ENCODE measurements at places on chromosomes 5 and 9.

DNA sequence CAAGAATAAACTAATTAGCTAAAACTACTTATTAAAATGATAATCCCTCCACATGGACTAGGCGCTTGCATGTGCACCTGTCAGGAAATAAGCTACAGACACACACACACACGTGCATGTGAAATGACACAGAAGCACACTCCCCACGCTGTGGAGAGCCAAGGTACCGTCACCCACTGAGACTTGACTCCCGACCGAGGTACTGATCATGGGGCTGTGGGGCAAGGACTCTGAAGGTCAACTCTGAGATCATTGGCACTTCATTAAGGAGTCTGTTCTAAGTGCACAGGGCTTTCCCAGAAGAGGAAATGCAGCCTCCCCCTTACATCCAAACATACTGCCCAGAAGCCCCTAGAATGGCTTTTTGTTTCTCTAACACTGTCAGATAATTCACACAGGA, 264.4 kb upstream of the WWC1 start:
- DNase-seq: no peak

DNA sequence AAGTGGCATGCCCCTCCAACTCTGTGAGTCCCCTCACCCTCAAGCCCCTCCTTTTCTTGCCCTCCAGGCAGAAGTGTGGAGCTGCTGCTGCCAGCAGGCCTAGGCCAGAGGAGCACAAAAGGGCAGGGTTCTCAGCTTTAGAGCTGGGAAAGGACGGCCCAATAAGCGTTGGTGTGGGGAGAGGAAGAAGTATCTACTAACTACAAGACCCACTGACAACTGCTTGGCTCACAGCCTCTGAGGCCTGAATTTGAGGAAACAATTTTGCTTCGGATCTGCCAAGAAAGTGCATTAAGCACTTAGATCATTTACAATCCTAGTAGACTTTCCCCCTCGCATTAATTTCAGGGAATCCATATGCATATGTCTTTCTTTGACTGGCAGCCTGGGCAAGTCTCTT, 179.4 kb downstream of the SNX18 start:
- DNase-seq: no peak

GRCh38 chr9:34522091-34522887, 501 bp downstream of the ENHO start:
- no peak for DNase-seq

- no peak for DNase-seq
Observed at GRCh38 chr9:1875921-1876448, 139.2 kb upstream of the SMARCA2 start.

DNA sequence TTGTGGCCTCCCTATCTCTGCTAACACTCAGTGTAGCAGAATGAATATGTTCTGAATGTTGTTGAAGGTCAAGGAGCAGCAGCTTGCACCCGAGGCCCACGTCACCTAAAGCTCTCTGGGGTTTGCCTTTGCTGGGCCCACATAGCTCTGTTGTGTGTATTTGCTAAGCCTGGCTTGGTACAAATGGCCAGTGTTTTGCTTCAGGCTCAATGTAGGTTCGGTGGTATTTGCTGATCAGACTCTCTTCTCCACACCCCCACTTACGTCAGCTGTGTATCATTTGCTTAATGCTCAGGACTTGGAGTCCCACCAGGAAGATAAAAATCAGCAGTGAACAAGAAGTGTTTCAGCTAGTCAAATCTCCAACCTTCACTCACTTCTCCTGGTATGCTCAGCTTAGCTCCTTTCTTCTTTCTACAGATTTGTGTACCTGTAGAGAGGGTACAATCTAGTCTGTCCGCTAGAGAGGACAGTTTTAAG, 4.8 kb upstream of the RFESD start:
- no peak for DNase-seq

DNA sequence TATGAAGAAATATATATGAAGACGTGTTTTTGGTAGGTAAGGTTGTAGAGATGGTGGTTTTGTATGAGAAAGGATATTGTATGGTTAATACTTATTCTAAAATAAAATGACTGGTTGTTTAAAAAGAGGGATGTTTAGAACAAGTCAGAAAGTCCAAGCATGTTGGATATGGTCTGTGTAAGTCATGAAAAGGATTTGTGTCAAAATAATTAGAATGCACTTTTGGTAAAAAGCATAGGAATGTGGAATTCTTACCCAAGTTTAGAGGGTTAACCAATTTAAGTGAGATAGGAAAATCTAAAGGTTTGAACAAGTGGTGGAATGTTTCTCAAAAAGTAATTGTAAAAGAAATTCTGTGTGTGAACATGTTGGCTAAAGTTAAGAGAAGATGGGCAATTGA, 1556.5 kb upstream of the C9orf72 start:
- no peak for DNase-seq

DNA sequence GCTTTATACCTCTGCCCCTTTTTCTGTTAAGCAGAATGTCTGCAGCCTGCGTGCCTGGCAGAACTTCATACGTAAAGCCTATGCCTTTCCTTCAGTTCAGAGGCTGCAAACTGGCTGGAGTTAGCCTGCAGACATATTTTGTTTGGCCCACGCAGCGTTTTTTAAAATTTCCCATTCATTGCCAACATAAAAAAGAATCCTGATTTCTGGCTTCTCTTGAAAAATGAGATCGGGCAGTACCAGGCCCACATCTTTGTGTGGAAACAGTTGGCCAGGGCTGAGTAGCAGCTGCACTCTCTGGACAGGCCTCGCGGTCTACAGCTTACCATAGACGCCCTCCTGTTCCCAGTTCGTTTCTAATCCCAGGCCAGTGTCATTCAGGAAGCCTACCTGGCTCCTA, 104.4 kb downstream of the SMARCA2 start:
- no peak for DNase-seq

DNA sequence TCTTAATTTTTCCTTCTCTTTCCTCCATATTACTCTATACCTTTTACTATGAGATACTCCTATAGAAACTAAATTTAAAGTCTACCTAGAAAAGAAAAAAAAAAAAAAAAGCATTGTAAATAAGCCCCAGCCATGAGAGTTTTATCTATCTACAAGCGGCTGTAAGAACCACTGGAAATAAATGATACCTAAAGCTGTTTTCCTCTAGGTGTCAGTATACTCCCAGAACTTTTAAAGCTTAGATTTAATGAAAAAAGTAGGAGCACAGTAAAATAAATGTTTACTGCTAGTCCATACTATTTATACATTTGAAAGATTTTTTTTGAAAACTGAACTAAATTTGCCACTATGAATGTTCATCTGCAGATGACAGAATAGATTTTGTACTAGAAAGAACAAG, 26.2 kb downstream of the TYRP1 start:
- DNase-seq: peak; percentile 45

DNA sequence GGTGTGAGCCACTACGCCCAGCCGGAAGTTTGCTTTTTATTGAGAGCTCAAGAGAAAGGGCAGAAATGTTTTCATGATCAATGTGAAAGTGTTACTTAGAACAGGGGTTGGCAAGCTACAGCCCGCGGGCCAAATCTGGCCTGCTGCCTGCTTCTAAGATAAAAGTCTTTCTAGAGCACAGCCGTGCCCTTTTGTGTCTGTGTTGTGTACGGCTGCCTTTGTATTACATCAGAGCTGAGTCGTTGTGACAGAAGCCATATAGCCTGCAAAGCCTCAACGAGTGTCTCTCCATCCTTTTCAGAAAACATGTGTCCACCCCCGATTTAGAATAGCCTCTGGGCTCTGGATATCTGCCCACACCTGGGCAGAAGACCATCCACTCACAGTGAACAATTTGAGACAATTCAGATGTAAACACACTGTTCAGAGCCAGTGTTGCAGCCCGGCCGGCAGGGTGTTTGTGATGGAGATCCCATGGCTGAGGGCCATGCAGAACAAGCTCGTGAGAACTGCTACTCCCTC, 28.8 kb downstream of the AK8 start:
- DNase-seq: no peak

GRCh38 chr9:108854641-108855528, 901 bp downstream of the ACTL7B start:
- DNase-seq: no peak

GRCh38 chr9:91724068-91724440, 226.0 kb downstream of the ROR2 start:
- no peak for DNase-seq

DNA sequence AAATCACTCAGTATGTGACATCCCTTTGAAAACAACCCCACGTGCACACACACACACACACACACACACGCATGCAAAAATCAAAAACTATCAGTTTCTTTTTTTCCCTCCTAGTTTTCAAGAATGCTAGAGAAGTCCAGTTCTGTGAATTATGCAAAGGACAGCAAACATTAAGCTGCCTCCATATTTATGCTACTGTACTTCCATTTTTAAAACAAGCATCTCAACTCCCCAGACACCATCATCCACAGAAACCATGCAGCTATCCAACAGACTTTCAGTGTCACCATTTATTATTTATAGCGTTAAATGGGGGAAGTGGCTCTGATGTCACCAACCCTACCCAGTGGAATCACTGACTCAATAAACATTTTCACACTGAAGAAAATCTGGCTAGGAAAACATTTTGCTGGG, 1.6 kb downstream of the FBXW11 start:
- no peak for DNase-seq

GRCh38 chr9:81552581-81552991, 136.8 kb downstream of the TLE1 start:
- no peak for DNase-seq

DNA sequence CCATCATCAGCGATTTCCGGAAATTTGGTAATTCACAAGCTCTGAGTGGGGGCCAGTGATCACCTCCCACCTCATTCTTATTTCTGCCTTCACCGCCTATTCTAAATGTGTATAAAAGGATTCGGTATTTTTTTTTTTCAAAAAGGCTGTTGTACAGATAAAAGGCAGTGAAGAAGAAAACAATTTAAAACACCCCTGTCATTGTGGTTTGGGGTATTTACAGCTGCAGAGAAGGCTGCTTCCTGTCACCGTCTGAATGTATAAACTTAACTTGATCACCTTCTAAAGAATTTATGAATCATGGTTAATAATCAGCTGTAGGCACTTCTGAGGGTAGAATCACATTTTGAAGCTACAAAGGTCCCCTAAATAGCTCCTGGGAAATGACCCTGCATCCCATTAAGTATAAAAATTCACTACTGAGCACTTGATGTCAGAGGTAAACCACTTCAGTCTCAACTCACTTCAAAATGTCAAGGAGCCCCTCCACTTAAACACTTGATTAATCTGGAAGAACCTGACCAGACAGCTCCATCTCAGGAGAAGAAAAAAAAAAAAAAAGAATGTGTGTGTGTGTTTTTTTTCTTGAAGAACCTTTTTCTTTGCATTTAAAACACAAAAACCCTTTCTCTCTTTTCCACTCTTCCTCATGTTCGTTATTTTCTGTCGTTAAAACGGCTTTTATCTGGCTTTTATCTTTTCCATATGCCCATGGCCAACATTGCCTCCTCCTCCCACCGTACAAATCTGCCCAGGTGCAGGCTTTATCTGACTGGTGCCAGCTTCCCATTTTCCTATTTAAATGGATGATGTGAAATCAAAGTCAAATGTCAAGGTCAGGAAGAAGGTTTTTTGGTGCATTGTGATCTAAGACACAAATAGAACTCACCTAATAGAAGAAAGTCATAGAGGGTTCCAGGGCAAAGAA, 291.2 kb downstream of the IRX1 start:
- no peak for DNase-seq

- peak; percentile 86 for DNase-seq
Observed at GRCh38 chr5:17316970-17317459, 99.6 kb downstream of the BASP1 start.

DNA sequence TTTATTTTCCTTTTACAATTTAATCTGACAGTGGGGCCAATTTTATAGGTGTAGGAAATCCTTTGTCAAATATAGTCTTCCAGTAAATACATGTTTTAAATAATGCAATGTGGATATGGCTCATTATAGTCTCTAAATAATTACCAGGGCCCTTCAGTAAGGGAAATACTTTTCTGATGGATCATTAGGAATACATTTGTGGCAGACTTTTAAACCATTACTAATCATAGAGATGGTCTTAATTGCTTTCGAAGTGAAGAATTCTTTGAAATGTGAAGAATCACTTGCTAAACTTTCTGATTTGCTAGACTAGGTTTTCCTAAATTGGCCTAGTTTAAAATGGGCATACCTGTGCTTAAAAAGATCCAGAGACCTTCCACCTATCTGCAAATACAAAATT, 105.6 kb upstream of the ELL2 start:
- DNase-seq: peak; percentile 27

DNA sequence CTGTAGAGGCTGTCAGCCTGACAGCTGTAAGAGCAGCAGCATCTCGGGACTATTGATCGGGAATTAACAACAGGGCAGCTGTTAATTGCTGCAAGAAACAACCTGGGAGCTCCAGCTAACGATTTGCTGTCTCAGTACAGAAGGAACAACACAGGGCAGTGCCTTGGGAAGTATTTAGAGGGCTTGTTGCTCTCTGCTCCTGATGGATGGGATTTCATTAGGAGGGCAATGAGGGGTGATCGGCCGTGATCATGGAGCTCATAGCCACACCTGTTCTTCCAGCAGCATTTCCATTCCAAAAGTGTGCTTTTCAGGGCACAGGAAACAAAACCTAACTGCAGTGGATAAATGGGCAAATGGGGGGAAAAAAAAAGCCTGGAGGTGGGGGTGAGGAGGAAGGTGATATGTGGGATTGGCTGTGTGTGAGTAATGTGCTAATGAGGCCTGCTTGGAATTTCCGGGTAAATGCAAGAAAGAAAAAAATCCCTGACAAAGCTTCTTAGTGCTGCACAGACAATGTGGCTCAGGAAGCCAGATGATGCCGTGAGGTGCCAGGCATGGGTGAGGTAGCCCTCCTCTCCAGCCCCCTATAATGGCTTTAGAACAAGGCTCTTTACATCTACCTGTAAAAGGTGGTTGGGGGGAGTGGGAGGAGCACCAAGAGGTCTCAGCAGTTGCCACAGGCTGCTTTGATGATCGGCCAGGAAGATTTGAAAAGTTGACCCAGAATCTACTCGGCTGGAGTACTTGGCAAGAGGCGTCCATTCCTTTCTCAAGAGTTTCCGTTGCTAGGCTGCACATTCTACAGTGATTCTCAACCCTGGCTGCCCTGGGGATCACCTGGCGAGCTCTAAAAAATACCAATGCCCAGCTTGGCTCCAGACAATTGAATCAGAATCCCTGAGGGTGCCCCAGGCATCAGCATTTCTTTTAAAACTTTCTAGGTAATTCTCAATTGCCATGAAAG, 139.5 kb upstream of the KLF9 start:
- no peak for DNase-seq

DNA sequence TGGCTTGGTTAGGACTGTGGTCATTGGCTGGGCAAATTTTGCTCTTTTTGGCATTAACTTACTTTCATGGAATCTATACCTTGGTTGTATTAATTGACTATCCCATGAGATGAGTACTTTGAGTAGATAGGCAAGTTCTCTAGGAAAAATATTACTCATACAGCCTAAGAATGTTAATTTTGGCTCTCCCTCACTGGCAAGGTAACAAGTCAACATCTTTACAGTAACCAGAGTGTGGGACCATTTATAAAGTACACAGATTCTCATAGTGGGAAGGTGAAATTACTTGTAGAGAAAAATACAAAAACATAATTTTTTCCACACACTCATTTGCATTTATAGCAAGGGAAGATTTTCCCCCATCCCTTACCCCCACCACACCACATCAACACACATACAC, 154.6 kb upstream of the ZNF608 start:
- no peak for DNase-seq
